CD4-positive, alpha-beta T cell treated with Interleukin-4 for 4 hours (primary cell): ENCODE measurements at places on chromosomes 16 and 17.

- DNase-seq: no peak
Observed at GRCh38 chr17:71974051-71974450, 146.8 kb upstream of the SOX9 start.

- DNase-seq: no peak
Observed at GRCh38 chr17:1480747-1481465, 11.6 kb downstream of the MYO1C start.

- DNase-seq: no peak
Observed at GRCh38 chr17:42537826-42538451, 1.9 kb downstream of the NAGLU start.

- DNase-seq: no peak
Observed at GRCh38 chr17:57866319-57866718, 16.5 kb upstream of the MRPS23 start.

- peak; percentile 65 for DNase-seq
Observed at GRCh38 chr17:5237541-5238016, 2.9 kb upstream of the SCIMP start.

GRCh38 chr17:18928628-18929125 lies 23.3 kb upstream of the SLC5A10 start:
- no peak for DNase-seq

DNA sequence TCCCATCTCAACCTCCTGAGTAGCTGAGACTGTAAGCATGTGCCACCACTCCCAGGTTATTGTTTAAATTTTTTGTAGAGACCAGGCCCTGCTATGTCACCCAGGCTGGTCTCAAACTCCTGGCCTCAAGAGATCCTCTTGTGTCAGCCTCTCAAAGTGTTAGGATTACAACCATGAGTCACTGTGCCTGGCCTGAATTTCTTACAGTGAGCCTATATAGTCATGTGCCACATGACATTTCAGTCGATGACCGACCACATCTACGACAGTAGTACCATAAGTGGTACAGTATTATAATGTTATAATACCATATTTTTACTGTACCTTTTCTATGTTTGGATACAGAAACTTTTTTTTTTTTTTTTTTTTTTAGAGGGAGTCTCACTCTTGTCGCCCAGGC lies 195.3 kb downstream of the STX8 start:
- DNase-seq: no peak

DNA sequence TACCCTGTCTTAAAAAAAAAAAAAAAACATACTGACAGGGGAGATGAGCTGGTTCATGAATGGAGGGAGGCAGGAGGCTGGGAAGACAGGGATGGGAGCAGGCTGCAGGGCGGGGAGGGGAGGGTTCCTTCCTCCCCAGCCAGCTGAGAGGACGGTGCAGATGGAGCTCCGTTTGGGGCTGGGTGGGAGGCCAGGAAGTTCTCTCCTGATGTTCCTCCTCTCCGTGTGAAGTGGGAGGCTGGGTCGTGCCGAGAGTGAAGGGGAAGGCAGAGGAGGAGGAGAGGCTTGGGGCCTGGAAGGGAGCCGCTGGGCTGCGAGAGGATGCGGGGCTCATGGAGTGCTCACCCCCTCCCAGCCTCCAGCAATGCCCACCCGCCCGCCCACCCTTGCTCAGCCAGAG lies 21.3 kb downstream of the SBK1 start:
- DNase-seq: no peak

- DNase-seq: peak; percentile 37
Observed at GRCh38 chr16:89330177-89330856, 112.8 kb downstream of the ZNF778 start.

GRCh38 chr17:4938688-4939545 lies 929 bp downstream of the SLC25A11 start:
- DNase-seq: no peak

DNA sequence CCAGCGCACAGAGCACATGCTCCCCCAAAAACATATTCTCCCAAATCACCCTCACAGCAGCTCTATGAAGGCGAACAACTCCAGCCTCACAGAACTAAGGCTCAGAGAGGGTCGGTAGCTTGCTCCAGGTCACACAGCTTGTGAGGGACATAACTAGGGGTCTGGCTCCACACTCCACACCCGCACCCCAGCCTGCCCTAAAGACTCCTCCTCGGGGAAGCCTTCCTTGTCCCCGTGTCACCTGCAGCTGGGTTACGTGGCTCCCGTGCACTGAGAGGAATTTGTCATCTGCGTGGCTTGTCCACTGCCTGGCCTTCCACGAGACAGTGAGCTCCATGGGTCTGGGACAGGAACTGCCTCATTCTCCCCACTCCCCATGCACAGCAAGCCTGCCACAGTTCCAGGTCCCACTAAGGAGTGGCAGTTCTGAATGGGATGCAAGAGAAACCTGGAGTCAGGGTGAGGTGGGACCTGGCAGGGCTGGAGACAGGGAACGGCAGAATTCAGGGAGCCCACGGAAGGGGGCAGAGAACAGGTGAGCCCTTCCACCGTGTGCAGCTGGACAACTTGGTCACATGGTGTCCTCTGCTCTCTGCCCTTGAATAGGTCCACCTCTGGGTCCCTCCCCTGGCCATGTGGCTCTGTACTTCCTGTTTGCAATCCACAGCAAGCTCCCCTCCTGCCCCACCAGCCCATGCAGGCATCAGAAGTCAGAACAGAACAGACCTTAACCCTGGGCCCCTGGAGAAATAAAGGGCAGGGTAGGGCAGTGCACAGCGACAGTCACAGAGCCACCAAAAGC lies 27.4 kb downstream of the TNFRSF13B start:
- DNase-seq: no peak
